Renal cortex interstitium (tissue), 15 donors: ENCODE measurements at places on chromosomes 5 and 9. TPM values are rescaled to one million over a fixed set of nuclear protein-coding genes. Genes with fewer than 3 reads are reported as not detected.

DNA sequence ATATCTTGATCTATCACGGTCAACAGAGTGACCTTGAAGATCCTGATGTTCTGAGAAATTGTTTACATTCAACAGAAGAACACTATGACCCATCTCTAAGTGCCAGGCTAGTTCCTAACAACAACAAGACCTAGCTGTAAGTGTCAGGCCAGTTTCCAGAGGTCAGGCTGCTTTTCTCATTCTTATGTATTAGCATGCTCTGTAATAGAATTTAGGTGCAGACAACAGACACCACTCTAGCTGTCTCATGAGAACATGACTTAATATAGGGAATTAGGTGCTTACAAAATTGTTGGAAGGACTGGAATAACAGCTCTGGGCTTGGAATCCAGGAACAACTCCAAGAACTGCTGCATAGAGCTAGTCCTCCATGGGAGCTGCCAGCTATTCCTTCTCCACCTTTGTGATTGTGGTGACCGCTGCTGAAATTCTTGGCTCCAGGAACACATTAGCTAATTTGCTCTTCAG lies 138.7 kb downstream of the SNX18 start:
- no peak for DNase-seq

DNA sequence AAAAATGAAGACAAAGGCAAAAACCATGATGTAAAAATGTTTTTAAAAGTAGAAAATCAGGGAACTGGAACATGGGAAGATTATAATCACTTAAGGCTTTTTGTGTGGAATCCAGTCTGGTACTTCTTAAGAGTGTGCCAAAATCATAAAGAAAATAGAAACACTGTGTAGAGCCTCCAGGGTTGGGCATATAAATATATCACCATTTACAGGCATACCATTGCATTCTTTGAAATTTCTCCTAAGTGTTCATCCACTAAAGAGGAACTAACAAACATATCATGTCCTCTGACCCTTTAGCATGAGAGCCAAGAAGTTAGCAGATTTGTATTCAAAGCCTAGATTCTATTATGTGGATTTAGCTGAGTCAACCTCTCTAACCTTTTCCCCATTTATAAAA lies 93.3 kb downstream of the SLF1 start:
- no peak for DNase-seq

DNA sequence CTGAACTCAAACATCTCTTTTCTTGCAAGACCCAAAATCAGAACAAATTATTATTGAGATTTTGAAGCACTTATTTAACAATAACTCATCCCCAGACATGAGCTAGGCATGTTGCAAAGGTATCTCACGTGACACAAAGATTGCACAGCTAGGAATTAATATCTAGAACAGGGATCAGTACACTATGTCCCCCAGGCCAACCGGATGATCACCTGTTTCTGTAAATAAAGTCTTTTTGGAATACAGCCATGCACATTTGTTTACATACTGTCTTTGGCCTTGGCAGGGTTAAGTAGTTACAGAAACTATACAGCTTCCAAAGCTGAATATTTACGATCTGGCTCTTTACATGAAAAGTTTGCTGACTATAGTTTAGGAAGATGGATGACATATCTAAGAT lies 287.7 kb downstream of the ACTL7B start:
- no peak for DNase-seq

The ITK gene
- polyA plus RNA-seq = 0.57 TPM

The PRSS3 gene
- polyA plus RNA-seq = 2.2 TPM

The FRRS1L gene
- 3.1 TPM for polyA plus RNA-seq
